ENCODE measurements at places on chromosomes 7 and 10.

DNA sequence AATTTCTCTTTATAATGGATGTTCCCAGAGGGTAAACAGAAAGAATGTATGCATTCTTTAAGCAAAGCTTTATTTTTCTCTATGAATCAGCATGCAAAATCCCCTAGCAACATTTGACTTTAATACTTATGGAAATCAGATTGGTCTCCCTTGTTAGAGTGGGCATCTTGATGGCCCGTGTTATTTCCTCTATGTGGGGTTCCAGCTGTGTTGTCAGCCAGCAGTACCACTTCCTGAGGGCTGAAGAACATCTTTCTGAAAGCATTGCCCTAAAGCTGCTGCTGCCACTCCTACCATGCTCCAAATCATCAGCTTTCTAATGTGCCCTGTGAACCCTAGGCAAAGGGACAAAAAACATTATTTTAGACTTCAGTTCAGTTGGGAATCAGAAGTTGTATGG, 70.4 kb upstream of the HECTD2 start:
- no peak for DNase-seq

- no peak for DNase-seq
These were observed 290.2 kb downstream of the SDK1 start for GRCh38 chr7:3591219-3591618.

DNA sequence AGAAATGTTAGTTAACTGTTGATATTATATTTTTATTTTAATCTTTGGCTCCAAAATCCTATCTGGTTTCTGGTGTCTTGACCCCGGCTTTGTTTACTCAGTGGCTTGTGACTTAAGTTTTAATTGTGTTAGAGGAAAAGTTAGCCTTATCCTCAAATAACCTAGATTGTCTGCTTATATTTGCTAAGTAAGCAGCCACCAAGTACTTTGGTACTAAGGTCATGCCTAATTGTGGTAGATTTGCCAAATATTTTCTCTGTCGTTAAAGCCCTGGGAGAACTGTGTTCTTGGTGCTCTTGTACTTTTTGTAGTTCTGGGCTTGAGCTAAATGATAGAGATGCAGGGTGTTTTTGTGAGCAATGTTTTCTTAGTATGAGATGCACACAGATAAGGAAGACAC, 34.8 kb downstream of the GPR158 start:
- no peak for DNase-seq

GRCh38 chr7:88396948-88397322, 90.2 kb upstream of the STEAP4 start:
- no peak for DNase-seq

GRCh38 chr7:130153211-130153908, 51.8 kb downstream of the TMEM209 start:
- no peak for DNase-seq

DNA sequence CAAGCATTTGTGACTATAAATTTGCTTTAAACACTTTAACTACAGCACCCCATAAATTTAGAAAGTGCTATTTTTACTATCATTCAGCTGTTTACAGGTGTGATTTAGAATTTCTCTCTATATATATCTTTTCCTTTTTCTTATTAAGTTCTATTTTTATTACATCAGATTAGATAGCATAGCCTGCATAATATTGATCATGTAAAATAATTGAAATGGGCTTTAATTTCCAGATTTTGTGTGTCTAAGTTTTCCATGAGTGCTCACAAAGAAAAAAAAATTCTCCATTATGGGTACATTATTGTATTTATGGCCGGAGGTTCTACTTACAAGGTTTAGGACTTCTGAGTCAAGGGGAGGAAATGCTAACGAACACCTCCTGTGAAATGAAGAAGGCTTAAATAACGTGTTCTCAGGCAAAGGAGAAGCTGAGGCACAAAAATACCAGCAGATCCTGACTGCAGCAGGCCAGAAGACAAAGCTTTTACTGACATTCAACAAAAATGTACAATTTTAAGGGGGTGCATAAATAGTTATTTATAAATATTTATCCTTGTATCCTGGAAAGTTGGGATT, 114.2 kb downstream of the RNF133 start:
- no peak for DNase-seq

GRCh38 chr7:127792528-127793342, 140.7 kb downstream of the SND1 start:
- DNase-seq: peak; percentile 2

DNA sequence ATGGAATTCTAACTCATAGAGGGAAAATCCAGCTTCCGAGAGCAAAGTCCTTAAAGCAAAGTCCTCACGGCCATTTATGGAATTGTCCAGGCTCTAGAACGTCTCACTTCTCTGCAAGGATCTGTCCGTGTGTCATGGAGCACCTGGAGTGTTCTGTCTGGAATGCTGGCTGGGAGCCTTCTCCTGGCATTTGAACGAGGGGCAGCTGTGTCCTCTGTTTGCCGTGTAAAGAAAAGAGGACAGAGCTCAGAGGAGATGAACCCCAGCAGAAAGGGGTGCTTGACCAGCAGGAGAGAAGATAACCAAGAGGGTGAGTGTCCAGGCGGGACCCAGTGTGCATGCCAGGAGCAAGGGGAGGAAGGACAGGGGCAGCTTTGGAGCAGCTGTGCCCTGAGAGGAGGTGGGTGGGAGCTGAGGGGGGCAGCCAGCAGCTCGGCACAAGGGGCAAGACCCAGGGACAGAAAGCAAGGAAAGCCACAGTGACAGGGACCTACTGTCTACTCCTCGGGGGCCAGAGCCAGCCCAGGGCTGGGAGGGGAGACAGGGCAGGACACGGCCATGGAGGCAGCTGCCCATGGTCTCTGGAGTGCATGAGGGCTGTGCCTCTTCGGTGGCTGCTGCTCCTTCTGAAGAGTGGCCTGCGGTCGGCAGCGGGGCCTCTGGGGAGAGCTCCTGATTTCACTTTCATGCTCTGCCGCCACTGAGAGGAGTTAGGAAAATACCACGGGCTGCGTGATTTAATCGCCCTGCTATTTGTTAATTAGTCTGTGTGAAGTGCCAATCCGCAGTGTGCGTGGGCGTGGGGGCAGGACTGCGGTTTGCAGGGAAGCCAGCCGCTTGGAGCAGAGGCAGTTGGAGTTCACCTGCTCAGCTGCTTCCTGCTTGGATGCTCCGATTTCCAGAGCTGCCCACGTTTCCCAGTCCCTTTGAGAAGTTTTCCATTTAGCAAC, 149.3 kb upstream of the SHH start:
- peak; percentile 29 for DNase-seq

GRCh38 chr7:12954380-12955033, 267.1 kb downstream of the ARL4A start:
- DNase-seq: no peak

- no peak for DNase-seq
These were observed 73.6 kb downstream of the POU6F2 start for GRCh38 chr7:39051279-39051678.

GRCh38 chr10:77556990-77557601, 80.5 kb downstream of the KCNMA1 start:
- no peak for DNase-seq

DNA sequence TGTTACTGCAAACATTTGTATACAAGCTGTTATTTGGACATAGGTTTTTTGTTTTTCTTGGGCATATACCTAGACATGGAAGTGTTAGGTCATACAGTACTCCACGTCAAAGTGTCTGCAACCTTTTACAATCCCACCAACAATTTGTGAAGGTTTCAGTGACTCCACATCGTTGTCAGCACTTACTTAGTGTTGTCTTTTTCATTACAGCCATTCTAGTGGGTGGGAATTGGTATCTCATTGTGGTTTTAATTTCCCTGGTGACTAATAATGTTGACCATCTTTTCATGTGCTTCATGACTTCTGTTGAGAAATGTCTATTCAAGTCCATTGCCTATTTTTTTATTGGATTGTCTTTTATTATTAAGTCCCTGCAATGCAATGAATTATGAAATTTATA, 95.0 kb downstream of the UBE3C start:
- no peak for DNase-seq

DNA sequence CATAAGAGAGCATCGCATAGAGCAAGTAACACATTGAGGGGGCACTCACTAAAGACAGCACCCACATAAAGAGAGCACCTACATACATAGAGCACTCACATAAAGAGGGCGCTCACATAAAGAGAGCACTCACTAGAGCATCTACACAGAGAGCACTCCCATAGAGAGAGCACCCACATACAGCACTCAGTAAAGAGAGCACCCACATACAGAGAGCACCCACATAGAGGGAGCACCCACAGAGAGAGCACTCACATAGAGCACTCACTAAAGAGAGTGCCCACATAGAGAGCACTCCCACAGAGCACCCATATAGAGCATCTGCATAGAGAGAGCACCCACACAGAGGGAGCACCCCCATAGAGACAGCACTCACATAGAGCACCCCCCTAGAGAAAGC, 47.8 kb downstream of the INSIG1 start:
- DNase-seq: no peak

DNA sequence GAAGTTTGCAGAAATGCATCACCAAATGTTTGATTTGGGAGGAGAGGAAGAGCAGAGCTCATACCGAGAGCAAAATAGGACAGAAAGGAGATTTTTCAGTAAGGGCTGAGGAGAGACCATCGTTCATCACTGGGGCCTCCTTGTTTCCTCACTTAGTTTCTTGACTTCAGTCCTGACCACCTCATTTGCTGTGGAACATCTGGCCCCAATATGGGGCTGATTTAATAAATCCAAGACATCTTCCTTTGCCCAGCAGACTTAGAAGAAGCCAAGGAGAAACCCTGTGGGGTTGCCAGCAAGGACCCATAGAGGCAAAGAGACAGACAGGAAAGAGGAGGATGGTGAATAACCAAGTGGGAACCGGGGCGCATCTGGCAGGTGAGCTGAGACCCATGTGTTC, 60.4 kb downstream of the CHST3 start:
- DNase-seq: no peak

GRCh38 chr7:142303650-142304049, 45.8 kb upstream of the PRSS58 start:
- DNase-seq: no peak

DNA sequence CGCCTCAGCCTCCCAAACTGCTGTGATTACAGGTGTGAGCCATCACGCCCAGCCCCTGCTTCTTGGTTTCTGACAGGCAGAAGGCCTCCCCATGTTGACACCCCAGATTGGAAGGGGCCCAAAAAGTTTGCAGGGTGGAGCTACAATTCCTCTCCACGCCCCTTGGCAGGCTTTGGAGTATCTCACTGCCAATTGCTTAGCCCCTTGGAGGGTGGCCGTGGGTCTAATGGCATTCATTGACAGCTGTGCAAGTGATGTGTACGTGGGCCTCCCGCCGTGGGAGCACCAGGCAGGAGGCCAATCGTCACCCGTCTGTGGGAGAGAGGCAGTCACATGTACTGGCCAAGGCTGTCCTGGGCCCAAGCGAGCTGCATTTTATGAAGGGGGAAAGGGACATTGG, 73.7 kb upstream of the PPIF start:
- no peak for DNase-seq
